ENCODE measurements at places on chromosomes 1 and 21. TPM values are rescaled to one million over a fixed set of nuclear protein-coding genes. Genes with fewer than 3 reads are reported as not detected.

The NMNAT2 gene
- total RNA-seq, result 0.32 TPM

The PLA2G2C gene
- not detected for total RNA-seq

The HMCN1 gene
- total RNA-seq, result 1.6 TPM

The NPPB gene
- total RNA-seq, result not detected

The P3H1 gene
- 129 TPM for total RNA-seq

The SH2D2A gene
- not detected for total RNA-seq

The MAD2L2 gene
- total RNA-seq, result 31.9 TPM

The PTGFRN gene
- total RNA-seq, result 142 TPM

The NGF gene
- total RNA-seq, result 0.13 TPM

Measured in bladder microvascular endothelial cell (primary cell).